Left renal cortex interstitium (tissue), 4 donors: ENCODE measurements at places on chromosomes 5 and 9. TPM values are rescaled to one million over a fixed set of nuclear protein-coding genes. Genes with fewer than 3 reads are reported as not detected.

- no peak for DNase-seq
Observed at GRCh38 chr9:125637241-125637640, 69.8 kb downstream of the MAPKAP1 start.

GRCh38 chr9:83656032-83656680, 33.2 kb downstream of the IDNK start:
- no peak for DNase-seq

DNA sequence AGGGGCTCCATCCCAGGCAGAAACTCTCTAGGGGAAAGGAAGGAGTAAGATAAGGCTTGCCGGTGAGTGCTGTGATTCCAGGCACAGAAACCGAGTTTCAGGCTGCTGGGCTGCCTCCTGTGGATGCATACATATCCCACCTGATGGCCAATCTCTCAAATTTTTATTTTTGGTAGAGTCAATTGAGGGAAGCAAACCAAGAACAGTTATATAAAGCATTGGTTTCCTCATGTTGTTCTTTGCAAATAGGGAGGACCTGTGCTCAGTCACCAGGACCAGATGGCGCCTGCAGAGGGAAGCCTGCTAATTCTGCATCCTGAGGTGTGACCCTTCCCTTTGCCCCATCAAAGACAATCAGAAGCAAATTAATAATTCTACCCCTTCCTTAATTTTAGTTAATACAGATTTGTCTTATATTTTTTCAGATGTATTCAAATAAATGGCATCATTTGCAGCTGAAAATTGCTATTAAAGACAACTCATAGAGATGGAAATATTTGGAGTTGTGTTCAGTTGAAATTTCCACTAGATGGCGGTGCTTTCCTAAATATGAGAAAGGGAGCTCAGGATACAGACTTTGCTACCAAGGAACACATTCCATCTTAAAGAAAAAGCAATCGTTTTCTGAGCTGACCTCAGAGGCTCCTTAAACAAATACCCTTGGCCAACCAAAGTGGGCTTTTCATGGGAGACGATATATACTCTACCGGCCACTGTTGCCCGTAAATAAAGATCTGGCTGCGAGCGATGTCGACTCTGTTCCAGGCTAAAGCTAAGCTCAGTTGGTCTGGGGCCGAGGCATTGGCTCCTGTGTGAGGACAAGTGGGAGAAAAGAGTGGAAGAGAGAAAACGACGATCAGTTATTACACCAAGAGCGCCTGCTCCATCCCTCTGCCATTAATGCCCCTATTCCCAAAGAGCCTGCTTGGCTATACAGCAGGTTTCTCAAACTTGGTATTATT, 225.7 kb upstream of the KLF9 start:
- peak; percentile 28 for DNase-seq

GRCh38 chr9:15262581-15262980, 44.4 kb downstream of the TTC39B start:
- no peak for DNase-seq

DNA sequence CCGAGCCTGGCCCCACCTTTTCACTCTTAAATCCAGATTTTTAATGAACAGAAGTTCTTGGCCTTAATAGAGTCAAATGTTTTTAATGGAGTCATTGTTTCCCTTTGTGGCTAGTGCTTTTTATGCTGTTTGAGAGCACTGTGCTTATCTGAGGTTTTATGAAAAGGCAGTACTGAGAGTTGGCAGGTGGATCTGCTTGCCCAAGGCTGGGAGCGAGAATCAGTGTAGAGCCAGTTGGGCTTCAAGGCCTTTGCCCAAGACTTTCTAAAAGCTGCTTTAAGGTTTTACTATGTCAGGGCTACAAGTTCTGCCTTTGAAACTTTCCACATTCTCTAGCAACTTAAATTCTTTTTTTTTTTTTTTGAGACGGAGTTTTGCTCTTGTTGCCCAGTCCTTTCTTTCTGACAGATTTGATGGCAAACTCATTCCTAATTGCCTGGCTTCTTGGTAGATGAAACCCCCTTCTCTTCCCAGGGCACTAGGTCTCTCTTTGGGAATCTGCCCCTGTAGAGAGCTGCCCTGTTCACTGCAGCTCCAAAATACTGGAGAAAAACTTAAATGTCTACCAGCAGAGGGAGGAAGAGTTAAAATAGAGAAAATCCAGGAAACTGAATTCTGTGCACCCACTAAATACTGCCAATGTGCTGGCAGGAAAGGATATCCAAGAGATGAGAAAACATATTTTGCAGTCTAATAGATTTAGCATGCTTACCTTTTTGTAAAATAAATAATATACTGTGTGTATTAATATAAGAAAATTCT, 36.9 kb upstream of the CDK20 start:
- DNase-seq = no peak

GRCh38 chr9:23669776-23670175, 156.3 kb downstream of the ELAVL2 start:
- no peak for DNase-seq

DNA sequence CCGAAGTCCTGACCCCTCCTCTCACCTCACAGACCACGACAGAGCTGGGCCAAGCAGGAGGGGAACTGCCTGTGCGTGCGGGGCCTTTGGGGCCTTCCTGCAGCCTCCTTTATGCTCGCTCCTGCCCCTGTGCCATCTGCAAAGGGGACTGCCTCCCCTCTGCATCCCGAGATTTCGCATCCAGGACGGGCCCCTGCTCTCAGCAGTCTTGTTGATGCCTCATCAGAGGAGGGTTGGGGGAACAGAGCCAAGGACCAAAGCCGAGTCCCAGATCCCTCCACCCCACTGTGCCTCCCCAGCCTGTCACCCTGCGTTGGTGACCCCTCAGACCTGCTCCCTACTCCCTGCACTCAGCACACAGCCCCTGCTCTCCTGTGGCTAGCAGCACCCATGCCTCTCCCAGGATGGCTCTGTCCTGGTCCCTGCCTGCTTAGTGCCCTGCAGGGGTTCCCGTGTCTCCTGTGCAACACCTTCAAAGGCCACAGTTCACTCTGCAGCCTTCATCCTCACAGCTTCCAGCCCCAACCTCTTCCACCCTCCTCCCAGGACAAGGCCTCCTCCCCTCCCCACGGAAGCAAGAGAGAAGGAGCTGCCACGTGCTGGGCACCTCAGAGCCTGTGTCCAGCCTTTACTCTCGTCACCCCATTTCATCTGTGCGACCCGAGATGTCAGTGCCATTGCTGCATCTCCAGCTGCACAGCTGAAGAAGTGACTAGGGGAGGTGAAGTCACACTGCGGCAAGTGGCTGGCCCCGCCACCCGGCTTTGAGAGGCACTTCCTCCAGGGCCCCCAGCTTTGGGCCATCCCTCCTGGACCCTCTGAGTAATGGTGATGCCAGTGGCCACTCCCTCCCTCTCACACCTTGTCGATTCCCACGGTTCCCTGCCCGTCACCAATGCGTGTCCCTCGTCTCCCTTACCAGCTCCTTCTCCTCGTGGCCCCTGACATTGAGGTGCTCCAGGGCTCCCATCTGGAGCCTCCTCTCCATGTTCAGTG, 62.6 kb upstream of the LRRTM2 start:
- DNase-seq = no peak

- no peak for DNase-seq
Observed at GRCh38 chr5:11177999-11178711, 417.1 kb upstream of the DAP start.

- DNase-seq = no peak
Observed at GRCh38 chr9:14887149-14887548, 23.1 kb downstream of the FREM1 start.

GRCh38 chr9:100160021-100160420, 61.0 kb downstream of the INVS start:
- no peak for DNase-seq

DNA sequence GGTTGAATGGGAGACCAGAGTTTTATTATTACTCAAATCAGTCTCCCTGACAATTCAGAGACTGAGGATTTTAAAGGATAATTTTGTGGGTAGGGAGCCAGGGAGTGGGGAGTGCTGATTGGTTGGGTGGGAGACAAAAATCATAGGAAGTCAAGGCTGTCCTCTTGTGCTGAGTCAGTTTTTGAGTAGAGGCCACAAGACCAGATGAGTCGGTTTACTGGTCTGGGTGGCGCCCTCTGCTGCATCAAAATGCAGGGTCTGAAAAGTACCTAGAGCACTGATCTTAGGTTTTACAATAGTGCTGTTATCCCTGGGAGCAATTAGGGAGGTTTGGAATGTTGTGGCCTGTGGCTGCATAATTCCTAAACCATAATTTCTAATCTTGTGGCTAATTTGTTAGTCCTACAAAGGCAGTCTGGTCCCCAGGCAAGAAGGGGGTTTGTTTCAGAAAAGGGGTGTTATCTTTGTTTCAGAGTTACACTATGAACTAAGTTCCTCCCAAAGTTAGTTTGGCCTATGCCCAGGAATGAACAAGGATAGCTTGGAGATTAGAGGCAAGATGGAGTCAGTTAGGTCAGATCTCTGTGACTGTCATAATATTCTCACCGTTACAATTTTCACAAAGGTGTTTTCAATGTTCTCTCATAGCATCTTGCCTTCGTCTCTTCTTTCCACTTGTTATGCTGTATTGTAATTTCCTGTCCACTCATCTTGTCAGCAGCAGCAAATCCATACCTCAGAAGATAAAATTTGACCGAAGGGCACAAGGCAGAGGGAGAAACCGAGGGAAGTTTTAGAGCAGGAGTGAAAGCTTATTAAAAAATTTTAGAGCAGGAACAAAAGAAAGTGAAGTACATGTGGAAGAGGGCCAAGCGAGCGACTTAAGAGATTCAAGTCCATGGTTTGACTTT, 59.2 kb upstream of the CLINT1 start:
- no peak for DNase-seq

DNA sequence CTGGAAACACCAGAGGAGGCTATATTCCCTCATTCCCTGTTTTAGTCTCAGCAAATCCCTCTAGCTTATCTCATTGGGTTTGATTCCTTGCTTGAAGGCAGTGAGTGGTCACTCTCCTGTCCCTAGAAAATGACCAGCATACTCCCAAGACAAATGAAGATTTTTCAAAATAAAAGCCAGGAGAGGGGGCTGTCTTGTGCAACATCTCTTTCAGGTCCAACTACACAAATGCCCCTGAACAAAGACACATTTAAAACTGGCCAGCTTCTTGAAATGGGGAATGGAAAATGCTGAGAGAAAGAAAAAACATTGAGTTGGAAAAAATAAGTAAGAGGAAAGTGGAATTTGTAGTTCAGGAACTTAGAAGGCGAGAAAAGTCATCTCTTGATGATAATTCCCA, 49.3 kb upstream of the FAM169A start:
- no peak for DNase-seq

GRCh38 chr5:95668216-95668615, 14.6 kb downstream of the SPATA9 start:
- DNase-seq = no peak

DNA sequence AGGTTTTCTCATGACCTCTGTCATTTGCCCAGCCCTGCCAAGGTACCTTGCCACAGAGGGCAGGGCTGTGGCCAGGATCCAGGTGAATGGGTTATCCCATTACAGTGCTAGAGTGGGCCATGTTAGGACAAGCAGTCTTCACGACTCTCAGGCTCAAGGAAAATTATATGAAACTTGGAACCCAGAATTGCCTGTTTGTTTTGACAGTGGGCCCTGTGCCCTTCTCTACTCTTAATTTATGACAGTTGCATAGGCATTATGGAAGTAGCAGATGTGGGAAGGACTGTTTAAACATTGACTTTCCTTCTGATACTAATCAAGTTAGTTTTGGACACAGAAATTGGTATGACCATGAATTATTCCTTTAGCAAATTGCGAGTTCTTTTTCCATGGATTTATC, 41.7 kb downstream of the ITGA2 start:
- DNase-seq = no peak

GRCh38 chr9:134163371-134164196, 780 bp downstream of the RNU6ATAC start:
- no peak for DNase-seq

DNA sequence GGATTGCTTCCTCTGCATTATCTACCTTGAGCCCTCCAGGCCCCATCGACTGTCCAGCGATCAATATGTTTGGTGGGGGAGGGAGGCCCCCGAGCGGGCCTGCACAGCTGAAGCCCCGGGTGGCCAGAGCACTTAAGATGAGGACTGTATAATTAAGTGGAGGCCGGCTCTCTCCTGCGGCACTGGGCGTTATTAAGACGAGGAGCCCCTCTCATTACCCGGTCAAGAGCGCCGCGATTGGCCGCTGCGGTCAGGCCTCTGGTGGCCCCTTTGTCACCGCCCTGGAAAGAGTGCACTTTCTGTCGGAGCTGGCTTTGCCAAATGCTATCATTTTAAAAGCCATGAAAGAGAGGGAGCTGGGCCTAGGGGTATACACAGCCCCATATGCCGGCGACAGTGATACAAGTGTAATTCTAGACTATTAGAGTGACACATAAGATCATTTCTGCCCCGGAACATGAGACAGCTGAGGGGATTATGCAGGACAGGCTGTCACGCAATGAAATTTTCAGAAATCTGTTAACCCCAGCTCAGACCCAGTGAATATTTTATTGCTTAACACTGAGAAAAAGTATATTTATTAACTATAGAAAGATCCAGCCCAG, 106.3 kb upstream of the IRX1 start:
- no peak for DNase-seq

GRCh38 chr5:110590187-110590586, 136.3 kb downstream of the TMEM232 start:
- no peak for DNase-seq

DNA sequence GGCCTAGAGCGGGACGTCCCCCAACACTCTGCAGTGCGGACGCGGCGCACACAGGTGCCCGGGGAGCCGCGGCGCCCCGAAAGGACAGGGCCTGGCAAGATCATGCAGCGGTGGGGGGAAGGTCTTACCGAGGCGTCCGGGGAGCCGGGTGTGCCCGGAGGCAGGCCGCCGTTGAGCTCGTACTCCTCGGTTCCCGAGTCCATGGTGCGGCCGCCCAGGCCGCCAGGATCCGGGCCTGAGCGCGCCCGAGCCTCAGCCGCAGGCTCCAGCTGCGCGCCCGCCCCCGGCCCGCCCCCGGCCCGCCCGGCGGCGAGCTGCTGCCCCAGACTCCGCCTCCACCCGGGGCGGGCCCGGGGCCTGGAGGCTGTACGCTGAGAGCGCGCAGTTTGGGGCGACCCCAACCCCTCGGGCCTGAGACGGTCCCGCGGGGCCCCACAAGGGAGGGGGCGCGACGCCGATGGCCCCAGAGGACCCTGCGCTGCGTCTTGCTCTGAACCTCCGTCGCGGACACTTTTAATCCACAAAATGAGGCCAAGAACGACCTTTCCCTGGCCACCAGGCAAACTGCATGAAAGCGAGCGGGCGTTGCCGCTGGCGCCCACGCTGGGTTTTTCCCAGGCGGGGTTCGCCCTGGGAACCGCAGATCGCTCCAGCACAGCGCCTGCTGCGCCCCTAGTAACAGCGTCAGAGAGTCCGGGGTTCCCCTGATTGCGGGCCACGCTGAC, at the start of gene NINJ1:
TSS of gene NINJ1 (minus strand) at position 237 of the 725 bp plus-strand sequence. CDS start at position 203, 34 bp downstream.
- DNase-seq = peak; percentile 55

- no peak for DNase-seq
Observed at GRCh38 chr9:137252555-137253506, 1.7 kb downstream of the STPG3 start.

SPINK4 gene
- polyA plus RNA-seq = not detected

CAVIN4 gene
- 2.6 TPM for polyA plus RNA-seq

PRUNE2 gene
- polyA plus RNA-seq = 11.1 TPM

GDNF gene
- 15.3 TPM for polyA plus RNA-seq

PCDHGA8 gene
- polyA plus RNA-seq = 0.55 TPM

LCP2 gene
- polyA plus RNA-seq = 3.1 TPM

SLC45A2 gene
- polyA plus RNA-seq = 0.38 TPM
